Stimulated activated CD8-positive, alpha-beta memory T cell treated with anti-CD3 and anti-CD28 coated beads, Interleukin-4, amount 100 ng/mL, for 48 hours (primary cell): ENCODE measurements at places on chromosomes 7 and 10.
A peak's percentile ranks its signal among the peaks of the same experiment; 100 is the strongest.

DNA sequence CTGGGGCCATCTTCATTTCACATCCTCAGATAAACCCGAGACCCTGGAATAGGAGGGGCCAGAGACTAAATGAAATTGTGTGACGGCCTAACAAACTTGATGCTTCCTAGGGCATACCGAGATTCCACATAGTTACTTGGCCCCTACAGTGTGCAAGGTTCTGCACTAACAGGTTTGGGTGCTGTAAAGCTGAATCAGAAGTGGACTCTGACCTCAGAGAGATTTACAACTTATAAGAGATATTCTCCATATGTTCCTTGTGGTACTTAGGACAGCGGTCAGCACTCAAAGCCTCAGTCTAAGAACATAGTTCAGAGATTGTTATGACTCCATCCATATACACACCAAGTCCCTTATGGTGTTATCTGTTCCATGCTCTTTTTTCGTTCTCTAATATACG is 55.1 kb upstream of the FHIP2A start:
- DNase-seq: no peak

GRCh38 chr10:62626079-62626478 is 178.4 kb upstream of the ADO start:
- DNase-seq: no peak

DNA sequence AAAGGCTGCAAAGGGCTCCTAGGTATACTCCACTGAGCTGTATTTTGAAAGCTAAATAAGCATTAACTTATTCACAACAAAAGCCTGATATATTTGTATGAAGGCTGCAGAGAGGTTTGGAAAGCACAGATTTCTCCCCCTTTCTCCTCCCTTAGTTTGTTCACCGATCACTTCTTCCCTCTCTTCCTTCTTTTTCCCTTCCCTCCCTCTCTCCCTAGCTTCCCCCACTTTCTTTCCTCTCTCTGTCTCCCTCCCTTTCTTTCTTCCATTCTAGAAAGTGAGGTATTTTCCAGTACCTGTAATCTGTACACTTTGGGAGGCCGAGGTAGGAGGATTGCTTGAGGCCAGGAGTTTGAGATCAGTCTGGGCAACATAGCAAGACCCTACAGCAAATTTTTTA is 62.1 kb downstream of the HHEX start:
- no peak for DNase-seq

GRCh38 chr7:156608173-156608478 is 32.4 kb upstream of the RNF32 start:
- DNase-seq: no peak

DNA sequence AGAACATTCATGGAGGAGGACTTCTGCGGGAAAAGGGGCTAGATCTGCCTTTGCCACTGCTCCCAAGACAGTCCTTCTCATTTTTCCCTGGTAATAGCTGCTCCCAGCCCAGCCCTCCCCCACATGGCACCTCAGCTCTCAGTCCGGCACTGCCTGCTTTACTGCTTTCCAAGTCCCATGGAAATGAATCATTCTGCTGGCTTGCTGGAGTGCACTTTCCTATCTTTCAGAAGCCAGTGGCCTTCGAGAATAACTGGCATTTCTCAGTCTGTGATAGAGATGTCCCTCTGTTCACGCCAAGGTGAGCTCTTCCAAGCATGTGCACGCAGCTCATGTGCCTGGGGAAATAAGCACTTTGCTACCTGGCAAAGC is 61.4 kb downstream of the SYPL1 start:
- no peak for DNase-seq

GRCh38 chr7:157799076-157799685 is 462.4 kb downstream of the DNAJB6 start:
- no peak for DNase-seq

GRCh38 chr7:142906643-142907042 is 21.1 kb upstream of the TRPV6 start:
- no peak for DNase-seq

DNA sequence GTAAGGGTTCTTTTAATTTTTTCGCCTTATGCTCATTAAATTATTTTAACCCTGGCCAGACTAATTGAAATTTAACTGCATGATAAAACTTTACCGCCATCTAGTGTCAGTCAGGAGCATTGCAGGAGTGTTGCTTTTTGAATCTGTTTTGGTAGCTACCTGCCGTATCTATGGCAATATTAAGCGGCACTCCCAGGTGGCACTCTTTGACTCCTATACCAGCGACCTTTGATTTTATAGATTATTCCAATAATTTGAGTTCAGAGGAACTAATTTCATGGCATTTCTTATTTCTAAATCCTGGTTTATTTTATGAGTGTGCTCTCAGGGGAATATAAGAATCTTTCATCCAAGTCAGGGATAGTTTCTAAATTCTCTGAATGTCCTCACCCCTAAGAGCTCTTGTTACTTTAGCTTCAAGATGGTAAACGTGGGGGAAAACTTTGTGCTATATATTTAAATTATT is 198.9 kb downstream of the REEP3 start:
- peak; percentile 59 for DNase-seq

DNA sequence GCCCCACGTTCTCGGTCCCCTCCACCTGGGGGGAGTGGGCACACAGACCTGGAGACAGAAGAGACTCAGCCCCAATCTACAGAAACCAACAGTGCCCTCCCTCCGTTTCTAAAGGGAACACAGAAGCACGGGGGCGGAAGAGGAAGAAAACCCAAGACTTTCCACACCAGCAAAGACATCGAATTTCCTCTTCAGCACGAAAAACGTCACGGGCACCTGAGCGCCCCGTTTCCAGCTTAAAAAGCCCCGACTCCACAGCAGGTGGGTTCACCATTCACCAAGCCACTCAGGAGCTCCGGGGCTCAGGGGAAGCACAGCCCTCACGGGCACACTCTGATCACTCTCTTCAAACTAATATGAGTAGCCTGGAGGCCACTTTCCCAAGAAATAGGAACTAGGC is 19.6 kb downstream of the NUDT1 start:
- no peak for DNase-seq

GRCh38 chr7:41205600-41205999 is 497.3 kb downstream of the INHBA start:
- no peak for DNase-seq

DNA sequence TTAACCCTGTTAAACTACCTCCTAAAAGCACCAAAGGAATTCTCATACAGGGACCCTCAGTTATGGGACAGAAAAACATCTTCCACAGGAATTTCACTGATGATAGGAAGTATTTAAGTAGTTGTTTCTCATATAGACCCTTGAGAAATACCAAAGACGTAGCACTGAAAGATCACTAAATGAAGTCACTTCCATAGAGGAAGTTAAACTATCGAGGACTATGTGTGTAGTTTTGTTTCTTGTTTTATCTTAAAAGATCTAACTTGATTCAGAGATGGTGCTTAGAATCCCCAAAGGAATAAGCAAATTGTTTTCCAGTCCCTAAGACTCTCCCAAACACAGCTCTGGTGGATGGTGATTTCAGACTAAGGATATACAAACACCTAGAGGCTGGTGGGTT is 94.8 kb upstream of the AFAP1L2 start:
- DNase-seq: no peak

- DNase-seq: no peak
Observed at GRCh38 chr10:127880557-127880956, 12.2 kb downstream of the CLRN3 start.

- no peak for DNase-seq
Observed at GRCh38 chr7:39137480-39137879, 159.8 kb downstream of the POU6F2 start.

DNA sequence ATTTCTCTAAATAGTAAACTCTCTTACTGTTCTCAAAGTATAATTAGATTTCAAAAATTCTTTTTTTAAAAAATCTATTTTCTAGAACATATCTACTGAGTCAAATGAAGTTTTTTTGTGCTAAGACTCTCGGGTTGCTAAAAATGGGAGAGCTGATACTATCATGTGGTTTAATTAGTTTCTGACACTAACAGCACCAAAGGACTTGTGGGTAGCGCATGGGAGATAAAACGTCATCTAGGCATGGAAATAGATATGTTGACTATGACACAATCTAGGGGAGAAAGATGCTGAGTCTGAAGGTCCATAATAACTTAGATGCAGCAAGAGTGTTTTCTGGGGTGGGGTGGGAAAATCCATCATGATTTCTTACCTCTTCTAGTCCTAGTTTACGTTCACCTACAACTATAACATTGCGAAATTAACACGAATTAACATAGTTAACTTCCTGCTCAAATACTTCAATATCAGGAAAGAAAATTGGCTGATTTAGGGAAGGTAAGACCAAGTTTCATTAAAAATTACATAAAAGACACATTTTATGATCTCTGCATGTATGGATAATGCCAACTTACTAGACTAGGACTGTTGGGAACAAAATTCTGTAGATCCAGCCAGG is 14.3 kb upstream of the ARMC3 start:
- DNase-seq: no peak

DNA sequence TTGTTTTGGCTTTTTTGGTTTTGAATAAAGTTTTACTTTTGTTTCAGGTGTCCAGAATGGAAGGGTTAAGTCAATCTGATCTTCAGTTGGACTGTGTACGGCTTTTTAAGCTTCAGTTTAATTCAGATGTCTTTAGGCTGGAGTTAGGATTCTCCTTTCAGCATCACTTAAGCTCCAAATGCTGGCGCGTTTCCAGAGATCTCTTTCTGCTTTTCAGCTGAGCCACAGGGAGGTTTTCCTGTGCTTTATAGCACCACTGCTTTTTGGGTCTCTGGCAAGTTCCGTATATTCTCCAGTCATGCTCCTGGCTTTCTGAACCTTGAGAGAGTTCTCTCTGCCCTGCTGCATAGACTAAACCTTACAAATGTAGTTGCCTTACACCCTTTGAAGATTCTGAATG is 60.0 kb downstream of the VTI1A start:
- no peak for DNase-seq

DNA sequence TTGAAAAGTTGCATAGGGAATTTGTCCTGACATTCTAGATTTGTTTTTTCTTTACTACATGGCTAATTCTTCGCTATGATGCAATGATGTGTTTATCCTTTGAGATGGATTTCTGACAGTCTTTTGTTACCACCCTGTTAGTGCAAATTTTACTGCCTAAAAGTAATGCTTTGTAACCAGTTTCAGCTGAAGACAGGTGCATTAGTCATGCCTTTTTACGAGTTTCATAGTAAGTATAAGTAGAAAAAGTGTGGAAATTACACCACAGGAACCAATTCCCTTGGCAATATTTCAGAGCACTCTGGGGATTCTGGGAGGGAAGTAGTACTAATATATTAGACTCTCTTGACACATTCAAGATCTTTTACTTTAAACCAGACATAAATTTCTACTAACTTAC is 257.8 kb upstream of the DKK1 start:
- no peak for DNase-seq

DNA sequence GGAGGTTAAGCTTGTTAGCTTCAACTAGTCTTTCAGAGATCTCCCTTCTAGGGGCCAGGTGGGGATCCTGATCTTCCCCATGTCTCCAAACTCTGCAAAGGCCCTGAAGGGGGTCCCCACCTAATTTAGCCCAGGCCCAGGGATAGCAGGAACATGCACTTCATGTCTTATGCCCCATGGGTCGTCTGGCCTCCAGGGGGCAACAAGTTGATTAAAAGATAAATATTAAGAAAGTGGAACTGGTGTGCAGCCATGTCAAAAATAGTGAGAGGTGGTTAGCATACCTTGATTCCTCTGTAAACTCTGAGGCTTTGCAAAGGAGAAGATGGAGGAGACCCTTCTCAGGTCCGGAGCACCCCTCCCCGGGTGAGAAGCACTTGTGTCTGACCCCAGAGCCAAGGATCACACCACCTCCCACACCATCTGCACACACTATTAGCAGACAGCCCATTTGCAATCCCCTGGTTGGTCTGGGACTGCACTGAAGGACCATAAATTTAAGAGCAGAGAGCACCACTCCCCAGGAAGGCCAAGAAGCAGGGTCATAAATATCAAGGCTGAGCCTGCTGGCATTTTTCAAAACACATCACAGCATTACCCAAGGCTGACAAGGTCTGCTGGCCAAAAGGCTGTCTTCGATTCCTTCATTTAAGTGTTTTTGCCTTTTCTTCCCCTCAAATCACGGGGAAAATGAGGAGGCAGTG is 44.2 kb upstream of the LRRC18 start:
- no peak for DNase-seq

DNA sequence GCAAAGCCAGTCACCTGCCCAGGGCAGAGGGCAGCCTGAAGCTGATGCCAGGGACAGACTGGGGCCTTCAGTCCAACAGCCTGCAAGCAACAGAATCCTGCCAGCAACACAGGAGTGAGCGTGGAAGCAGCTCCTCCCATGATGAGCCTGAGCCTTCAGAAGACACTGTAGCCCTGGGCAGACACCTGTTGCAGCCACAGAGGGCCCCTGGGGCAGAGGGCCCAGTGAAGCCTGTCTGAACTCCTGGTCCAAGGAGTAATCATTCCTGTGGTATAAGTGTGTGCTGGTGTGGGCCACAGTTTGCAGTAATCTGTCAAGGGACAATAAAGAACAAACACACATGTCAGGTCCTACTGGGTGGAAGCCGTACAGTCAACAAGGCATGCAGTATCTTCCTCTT is 2.9 kb upstream of the PFKP start:
- DNase-seq: no peak

DNA sequence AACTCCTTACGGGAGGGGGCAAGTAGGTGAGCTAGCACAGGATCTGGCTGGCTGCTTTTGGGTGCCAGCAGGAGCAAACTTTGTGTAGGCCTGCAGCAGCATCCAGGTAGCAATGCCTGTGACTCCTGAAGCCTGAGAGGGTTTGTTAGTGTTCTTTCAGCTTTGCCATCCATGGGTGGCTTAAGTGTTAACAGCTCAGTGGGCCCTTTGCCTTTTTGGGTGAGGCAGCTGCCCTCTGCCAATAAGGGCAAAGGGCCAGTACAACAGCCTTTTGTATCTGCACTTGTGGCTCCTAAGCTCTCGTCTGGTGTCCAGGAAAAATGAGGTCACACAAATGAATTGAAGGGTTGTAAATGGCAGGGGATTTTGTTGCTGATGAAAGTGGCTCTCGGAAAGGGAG is 359.0 kb upstream of the CHRM2 start:
- no peak for DNase-seq

DNA sequence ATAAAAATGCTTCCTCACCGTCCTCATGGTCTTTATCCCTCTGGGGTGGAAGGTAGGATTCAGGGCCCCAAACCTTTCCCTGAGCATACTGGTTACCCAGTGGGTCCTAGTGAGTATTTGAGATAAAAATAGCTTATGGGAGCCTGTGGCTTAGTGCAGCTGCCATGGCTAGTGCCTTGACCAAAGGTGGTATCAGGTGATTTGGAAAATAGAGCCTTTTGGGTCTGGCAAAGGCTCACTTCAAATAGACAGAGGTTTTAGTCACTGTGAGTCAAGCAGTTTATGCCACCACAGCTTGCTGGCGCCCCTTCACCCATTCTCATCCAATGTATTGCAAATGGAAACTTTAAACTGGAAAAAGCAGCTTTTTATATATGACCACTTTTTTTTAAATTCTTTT is 30.4 kb downstream of the PLAU start:
- no peak for DNase-seq

DNA sequence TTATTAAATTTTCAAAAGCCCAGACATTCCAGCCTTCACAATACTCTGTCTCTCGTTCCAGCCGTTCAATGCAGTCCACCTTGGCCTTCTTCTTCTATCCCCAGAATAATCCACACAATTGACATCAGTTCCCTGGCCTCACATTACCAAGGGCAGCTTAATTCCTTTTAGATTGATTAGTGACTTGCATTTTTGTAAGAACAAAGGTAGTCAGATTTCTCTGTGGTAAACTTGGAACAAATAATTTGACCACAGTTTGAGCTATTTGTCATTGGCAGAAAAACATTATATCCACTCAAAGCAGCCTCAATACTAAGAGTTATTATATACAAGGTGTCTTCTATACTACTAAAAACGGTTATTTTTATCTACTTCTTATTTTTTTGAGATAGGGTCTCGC is 5.1 kb upstream of the CYTH3 start:
- DNase-seq: no peak

- DNase-seq: no peak
Observed at GRCh38 chr7:101238226-101239182, 902 bp upstream of the CLDN15 start.
